ENCODE measurements at places on chromosomes 5 and 9.

DNA sequence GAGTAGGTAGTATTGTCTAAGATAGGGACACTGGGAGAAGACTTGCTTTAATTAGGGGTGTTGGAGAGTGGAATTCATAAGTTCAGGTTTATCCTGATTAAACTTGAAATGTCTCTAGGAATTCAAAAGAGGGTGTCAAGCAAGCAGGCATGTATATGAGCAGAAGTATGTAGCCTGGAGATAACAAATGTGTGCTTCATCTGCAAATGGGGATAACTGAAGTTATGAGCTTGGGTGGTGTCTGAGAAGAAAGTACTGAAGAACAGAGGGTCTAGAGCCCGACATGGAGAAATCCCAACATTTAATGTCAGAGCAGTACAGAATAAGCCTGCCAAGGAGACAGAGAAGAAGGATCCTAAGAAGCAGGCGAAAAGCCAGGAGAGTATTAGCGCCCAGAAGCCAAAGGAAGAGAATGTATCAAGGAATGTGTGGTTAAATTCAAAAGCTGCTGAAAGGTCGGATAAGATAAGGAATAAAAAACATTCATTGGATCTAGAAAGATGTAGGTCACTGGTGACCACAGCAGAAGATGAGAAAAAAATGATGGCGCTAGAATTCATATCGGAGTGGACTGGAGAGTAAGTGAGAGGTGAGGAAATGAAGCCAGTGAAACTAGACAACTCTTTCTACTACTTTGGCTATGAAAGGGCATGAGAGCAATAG lies 401.5 kb upstream of the PIK3R1 start:
- DNase-seq, result no peak

DNA sequence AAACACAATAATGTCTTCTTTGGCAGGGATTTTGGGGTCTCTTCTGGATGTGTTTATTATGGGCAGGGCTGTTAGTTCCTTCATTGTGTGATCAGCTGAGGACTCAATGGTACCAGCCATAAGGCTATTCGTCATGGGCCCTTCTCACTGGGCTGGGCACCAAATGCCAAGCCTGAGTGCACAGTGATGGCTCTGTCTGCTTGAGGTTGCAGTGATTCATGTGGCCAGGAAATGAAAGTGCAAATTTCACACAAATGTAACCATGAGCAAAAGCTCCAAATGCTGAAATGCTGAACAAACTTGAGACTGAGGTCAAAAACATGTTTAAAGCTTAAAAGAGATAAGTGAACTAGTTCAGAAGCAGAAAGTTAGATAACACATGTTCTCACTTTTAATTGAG lies 191.0 kb downstream of the TARS1 start:
- no peak for DNase-seq

- no peak for DNase-seq
These were observed 26.9 kb downstream of the HMGCR start for GRCh38 chr5:75363726-75364495.

DNA sequence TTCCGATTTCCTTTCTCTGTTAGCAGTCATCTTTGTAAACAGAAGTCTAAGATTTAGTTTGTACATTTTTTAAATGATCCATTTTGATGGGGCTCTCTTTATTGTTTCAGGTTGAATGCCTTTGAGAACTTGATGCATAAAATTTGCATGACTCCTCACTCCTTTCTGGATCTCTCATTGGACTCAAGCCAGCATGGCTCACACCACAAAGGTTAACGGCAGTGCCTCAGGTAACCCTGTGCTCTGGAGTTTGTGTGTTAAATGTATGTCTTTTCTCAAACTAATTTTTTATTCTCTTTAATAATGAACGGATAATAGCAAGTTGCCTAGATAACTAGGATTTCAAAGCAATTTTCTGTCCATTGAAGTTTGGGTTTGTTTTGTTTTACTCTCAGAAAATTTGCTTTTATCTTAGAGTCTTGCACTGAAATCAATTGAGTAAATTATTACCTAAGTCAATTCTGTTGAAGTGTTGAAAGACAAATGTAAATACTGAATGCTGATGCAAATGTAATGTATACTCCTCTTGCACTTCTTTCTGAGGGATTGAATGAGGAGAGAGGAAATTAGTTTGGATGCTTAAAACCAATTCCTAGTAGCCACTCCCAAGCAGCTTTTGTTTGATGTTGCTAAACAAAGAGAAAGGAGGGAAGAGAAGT lies 164.6 kb upstream of the DMRT1 start:
- DNase-seq, result no peak

DNA sequence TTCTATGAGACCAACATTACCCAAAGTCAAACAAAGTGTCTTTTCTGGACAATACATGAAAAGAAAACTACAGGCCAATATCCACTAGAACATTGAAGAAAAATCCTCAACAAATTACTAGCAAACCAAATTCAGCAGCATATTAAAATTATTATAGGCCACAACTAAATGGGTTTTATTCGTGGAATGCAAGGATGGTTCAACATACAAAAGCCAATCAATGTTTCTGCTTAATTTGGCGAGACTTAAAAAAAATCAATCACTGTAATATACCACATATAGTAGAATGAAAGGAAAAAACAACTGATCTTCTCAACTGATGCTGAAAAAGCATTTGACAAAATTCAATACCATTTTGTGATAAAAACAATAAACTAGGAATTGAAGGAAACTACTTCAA lies 51.8 kb upstream of the FNIP1 start:
- no peak for DNase-seq

DNA sequence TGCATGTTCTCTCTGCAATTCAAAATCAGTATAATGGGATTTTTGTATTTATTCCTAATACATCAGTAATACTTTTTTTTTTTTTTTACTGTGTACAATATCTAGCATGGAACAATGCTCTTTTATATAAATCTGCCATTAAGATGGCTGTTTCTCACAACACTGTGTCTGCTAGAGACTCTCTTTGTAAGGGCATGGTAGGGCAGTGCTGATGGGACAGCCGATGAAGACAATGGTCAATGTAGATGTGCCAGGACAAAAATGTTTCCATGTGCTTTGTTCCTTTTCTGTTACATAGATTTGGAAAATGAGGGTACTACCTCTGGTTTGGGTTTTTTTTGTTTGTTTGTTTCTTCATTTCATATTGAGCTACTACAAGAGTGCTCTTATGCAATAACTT lies 95.3 kb upstream of the ITGA2 start:
- DNase-seq, result no peak

- DNase-seq, result no peak
These were observed 82.3 kb downstream of the RAI14 start for GRCh38 chr5:34738381-34738780.

DNA sequence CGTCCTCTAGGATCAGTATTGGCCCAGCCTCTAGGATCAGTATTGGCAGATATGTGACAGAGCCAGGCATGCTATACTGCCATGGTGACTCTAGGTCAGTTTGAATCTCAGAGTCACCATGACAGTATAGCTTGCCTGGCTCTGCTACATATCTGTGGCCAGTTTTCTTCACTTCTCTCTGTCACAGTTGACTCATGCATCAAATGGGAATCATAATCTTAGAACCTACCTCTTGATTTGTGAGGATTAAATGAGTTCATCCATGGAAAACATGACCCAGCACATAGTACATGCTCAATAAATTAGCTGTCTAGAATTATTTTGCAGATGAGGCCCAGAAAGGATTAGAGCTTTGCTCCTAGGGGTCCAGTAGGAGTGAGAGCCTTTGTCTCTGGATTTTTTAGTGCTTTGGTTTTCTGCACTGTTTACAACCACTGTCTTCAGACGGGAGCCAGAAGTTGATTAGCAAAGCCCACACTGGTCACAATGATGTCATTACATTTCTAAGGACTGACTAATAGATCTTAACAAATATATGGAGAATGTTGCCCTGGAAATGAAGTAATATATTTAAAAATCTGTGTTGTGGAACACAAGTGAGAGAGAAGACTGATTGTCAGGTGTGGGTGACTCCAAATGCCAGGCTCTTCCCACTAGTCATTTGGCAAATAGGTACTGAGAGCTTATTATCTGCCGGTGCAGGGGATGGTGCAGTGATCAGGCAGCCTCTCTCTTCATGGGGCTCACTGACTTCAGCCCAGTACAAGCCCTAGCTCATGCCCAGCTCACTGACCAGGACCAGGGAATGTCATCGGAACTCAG lies 76.0 kb downstream of the COL15A1 start:
- DNase-seq, result no peak

- no peak for DNase-seq
These were observed 22.6 kb downstream of the CNTFR start for GRCh38 chr9:34566972-34567371.

- DNase-seq, result no peak
These were observed 97.6 kb downstream of the TLE1 start for GRCh38 chr9:81591791-81592190.

- no peak for DNase-seq
These were observed 25.2 kb downstream of the WNK2 start for GRCh38 chr9:93209097-93209496.

GRCh38 chr5:112419164-112419985 lies at the start of gene EPB41L4A:
Gene EPB41L4A (minus strand): TSS chr5:112419277. CDS start chr5:112419039, 238 bp downstream.
- DNase-seq, result no peak

- DNase-seq, result no peak
These were observed 190.1 kb downstream of the CWC27 start for GRCh38 chr5:64958757-64959391.

DNA sequence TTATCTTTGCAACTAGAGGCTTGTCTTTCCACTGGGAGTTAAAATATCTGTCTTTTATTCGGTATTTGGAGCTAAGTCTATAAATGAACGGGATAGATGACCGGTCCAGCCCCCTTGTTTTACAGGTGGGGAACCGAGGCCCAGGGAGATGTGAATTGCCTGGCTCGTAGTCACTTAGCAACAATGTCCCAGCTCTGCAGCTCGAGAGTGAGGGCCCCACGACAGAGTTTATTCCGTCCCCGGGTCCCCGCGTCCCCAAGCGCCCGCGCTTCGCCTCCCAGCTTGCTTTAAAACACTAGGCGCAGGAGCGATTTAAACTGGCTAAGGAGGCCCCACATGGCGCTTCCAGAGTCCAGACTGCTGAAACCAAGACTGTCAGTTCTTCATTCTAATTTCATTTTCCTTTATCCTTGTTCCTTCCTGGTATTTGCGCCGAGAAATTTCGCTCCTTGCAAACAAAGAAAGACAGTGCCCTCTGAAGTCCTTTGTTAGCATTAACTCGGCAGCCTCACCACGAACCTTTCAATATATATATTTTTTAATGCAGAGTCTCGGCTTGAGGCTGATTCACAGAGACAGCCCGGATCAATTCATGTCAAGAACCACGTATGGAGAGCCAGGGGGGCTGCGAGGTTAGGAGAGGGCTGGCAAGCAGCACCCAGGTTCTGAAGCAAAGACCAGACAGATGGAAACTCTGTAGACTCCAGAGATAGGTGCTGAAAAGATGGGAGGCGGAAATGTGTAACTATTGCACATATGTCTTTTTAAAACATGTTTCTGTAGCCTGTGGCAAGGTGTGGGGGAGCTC lies 1.4 kb upstream of the ENC1 start:
- no peak for DNase-seq

- no peak for DNase-seq
These were observed 20.0 kb upstream of the TEX48 start for GRCh38 chr9:114701988-114702387.

- no peak for DNase-seq
These were observed 670 bp upstream of the PURA start for GRCh38 chr5:140113180-140113698.

DNA sequence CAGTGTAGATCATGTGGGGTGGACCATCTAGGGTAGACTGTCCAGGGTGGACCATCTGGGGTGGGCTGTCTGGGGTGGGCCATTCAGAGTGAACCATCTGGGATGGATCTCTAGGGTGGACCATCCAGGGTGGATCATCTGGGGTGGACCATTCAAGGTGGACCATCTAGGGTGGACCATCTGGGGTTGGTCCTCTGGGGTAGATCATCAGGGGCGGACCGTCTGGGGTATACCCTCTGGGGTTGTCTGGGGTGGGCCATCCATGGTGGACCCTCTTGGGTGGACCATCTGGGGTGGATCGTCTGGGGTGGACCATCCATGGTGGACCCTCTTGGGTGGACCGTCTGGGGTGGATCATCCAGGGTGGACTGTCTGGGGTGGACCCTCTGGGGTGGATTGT lies 64.3 kb downstream of the KCNT1 start:
- DNase-seq, result no peak

DNA sequence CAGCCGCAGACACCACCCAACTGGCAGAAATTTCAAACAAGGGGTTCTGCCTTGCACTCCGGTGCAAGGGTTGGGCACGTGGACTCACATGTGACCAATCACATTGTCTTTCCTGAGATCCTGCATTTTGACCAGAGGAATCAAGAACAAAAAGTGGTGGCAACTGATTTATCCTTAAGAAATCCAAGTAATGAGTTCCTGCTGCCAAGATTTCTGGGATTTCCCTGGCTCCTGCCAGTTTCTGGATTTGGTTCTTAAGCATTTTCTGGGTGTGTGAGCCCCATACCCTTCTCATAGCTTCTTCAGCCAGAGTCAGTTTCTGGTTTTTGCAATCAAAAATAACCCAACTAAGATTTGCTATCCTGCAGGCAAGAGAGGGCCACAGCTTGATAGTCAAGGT lies 17.4 kb upstream of the KCNIP1 start:
- DNase-seq, result no peak

DNA sequence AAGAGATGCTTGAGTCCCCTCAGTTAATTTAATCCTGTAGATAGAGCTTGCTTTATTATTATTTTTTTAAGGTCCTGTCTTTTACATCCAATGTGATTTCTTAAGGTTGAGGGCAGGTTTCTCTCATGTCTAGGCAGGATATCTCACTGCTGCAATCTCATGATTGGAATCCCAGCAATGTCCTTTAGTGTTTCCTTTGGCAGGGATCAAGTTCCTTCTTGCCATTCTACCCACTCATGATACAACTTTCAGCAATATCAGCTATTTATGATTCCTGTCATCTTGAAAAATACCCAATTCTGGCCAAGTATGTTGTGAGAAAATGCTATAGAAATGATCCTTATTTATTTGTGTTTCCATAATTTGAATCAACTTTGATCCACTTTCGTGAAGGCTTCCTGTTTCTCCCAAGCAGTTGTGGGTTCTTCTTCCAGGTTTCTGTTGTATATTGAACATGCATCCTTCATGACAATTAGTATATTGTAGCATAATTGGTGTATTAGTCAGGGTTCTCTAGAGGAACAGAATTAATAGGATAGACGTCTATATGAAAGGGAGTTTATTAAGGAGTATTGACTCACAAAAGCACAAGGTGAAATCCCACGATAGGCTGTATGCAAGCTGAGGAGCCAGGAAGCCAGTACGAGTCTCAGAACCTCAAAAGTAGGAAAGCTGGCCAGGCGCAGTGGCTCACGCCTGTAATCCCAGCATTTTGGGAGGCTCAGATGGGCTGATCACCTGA lies 18.4 kb upstream of the VPS13A start:
- no peak for DNase-seq

DNA sequence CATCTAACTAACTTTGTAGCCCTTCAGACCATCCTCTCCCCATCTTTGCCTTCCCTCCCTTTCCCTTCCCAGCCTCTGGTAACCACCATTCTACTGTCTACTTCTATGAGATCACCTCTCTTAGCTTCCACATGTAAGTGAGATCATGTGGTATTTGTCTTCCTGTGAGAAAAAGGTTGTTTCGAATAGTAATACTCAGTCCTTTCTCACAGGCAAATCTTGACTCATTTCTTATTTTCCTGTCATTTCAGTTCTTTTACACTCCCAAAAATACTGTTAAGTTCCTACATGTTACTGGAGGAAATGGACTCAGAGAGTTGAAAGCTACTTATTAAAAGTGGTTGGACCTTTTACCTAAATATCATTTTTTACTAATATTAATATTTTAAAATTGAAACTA lies 82.1 kb downstream of the SLF1 start:
- no peak for DNase-seq

GRCh38 chr5:13063088-13063487 lies 881.4 kb downstream of the DNAH5 start:
- DNase-seq, result no peak

GRCh38 chr9:122961139-122961538 lies 20.3 kb downstream of the RABGAP1 start:
- no peak for DNase-seq

GRCh38 chr9:7286101-7286500 lies 513.5 kb downstream of the DMAC1 start:
- no peak for DNase-seq
